CD14-positive monocyte (primary cell): ENCODE measurements at places on chromosomes 2 and 18.

GRCh38 chr2:112646102-112646719 lies 472 bp downstream of the SLC20A1 start:
- no peaks in the 10 kb centered on the region for H3K27me3 ChIP-seq
- H3K4me3 ChIP-seq: peak overlapping the region; percentile 88
- DNase-seq: no peak
- peak overlapping the region; percentile 90 for H3K27ac ChIP-seq
- peaks cover 42% of the 10 kb centered on the region for H3K36me3 ChIP-seq

DNA sequence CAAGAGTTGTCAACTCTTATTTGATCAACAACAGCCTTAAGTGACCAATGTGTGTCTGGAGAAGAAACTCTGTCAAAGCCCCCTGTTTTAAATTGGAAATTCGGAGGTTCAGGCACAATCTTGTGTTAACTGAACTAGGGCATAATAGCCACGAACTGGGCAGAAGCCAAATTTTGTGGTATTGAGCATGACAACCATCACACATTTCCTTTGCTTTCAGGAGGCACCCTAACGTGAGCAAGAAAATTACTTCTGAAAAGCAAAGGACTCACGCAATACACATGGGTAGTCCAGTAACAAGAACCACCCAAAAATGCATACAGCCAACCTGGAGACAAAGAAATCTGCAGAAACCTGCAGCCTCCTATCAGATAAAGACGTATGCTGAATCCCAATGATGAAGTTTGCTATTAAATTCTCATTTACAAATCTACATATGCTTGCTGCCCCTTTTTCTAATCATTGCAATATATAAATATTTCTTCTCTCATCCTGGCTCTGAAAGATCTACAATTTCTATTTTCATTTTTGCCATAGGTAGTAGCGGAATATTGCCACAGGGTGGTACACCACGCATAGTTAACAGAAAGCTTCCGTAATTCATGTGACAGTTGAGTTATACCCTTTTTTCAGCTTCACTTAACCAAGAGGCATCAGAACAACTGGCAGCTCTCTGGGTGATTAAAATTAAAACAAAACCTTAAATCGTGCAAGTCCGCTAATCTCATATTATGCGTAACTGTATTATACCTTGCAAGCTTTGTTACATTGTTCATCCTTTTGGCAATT lies 495.8 kb downstream of the NRXN1 start:
- H3K27ac ChIP-seq: no peak overlapping the region
- H3K27me3 ChIP-seq: no peaks in the 10 kb centered on the region
- H3K4me3 ChIP-seq: no peak overlapping the region
- no peak for DNase-seq
- H3K36me3 ChIP-seq: no peaks in the 10 kb centered on the region

GRCh38 chr18:49050452-49050851 lies 99.7 kb upstream of the SMAD7 start:
- H3K4me3 ChIP-seq: no peak overlapping the region
- no peaks in the 10 kb centered on the region for H3K36me3 ChIP-seq
- no peaks in the 10 kb centered on the region for H3K27me3 ChIP-seq
- DNase-seq: no peak
- H3K27ac ChIP-seq: no peak overlapping the region

- no peak for DNase-seq
- H3K27me3 ChIP-seq: no peaks in the 10 kb centered on the region
- peaks cover 16% of the 10 kb centered on the region for H3K4me1 ChIP-seq
- H3K4me3 ChIP-seq: no peak overlapping the region
- H3K27ac ChIP-seq: no peak overlapping the region
- H3K36me3 ChIP-seq: no peaks in the 10 kb centered on the region
Measured at GRCh38 chr2:218172845-218173244, 6.1 kb upstream of the CXCR1 start.

- peak overlapping the region; percentile 83 for H3K27ac ChIP-seq
- no peaks in the 10 kb centered on the region for H3K27me3 ChIP-seq
- no peak overlapping the region for H3K4me3 ChIP-seq
- H3K4me1 ChIP-seq: peaks cover 25% of the 10 kb centered on the region
- peak; percentile 90 for DNase-seq
- no peaks in the 10 kb centered on the region for H3K36me3 ChIP-seq
Measured at GRCh38 chr2:17643031-17643615, 102.6 kb downstream of the VSNL1 start.

DNA sequence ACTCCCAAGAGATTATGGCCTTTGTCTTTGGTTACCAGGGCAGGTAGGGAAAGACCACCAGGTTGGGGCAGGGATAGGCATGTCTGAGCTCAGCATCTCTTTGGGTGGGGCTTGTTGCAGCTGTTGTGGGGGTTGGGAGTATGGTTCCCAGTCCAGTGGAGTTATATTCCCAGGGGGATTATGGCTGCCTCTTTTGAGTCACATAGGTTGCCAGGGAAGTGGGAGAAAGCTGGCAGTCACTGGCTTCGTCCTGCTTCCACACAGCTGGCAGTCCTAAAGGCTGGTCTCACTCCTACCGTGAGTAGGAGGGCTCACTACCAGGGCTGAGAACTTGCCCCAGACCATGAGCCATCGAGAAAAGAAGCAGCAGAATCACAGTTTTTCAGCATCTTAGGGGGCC lies 79.1 kb downstream of the LYPD6 start:
- no peak overlapping the region for H3K27ac ChIP-seq
- no peaks in the 10 kb centered on the region for H3K4me1 ChIP-seq
- no peaks in the 10 kb centered on the region for H3K27me3 ChIP-seq
- DNase-seq: no peak

DNA sequence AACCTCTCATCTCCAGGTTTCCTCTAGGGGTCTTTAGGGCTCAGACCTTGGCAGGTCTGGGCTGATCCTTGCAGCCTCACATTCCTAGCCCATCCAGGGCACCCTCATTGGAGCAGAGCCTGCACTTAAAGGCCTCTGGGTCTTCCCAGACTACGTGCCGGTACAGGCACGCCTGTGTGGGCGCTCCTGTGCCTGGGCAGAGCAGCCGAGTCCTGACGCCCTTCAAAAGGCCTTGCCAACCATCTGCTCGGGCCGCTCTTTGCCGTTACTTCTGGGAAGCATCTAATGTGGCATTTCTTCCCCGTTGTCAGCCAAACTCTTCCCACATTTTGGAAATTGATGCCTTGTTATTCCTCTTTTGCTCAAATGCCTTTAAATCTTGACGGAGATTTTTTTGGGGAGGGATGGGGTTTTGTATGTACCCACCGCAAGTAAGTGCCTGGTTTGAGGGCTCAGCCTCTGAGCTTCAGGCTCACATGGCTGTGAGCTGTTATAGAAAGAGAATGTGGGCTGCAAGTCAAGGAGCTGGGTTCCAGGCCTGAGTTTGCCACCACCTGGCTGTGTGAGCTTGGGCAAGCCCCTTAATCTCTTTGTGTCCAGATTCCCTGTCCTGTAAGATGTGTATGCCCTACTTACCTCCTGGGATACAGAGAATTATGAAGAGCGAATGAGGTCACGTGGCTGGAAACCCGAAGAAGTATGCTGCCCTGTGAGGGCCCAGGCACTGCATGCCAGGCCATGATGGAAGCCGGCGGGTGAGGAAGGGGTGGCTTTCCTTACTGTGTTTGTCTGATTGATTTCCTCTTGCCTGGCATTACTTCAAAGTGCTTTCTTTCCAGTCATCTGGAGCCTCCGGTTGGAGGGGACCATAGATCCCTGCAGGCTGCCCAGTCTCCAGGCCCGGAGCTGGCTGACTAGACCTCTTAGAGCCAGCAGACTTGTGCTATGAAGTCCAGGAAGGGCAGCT lies 20.6 kb downstream of the EHD3 start:
- no peaks in the 10 kb centered on the region for H3K4me1 ChIP-seq
- no peaks in the 10 kb centered on the region for H3K27me3 ChIP-seq
- no peak for DNase-seq
- H3K36me3 ChIP-seq: no peaks in the 10 kb centered on the region
- H3K4me3 ChIP-seq: no peak overlapping the region
- H3K27ac ChIP-seq: no peak overlapping the region

GRCh38 chr2:55441280-55441892 lies 21.7 kb upstream of the CCDC88A start:
- no peaks in the 10 kb centered on the region for H3K27me3 ChIP-seq
- no peak overlapping the region for H3K27ac ChIP-seq
- H3K4me3 ChIP-seq: no peak overlapping the region

GRCh38 chr18:8800445-8800844 lies 95.1 kb downstream of the MTCL1 start:
- no peak for DNase-seq
- no peak overlapping the region for H3K4me3 ChIP-seq
- no peaks in the 10 kb centered on the region for H3K27me3 ChIP-seq
- no peaks in the 10 kb centered on the region for H3K4me1 ChIP-seq
- H3K36me3 ChIP-seq: no peaks in the 10 kb centered on the region
- H3K27ac ChIP-seq: no peak overlapping the region

DNA sequence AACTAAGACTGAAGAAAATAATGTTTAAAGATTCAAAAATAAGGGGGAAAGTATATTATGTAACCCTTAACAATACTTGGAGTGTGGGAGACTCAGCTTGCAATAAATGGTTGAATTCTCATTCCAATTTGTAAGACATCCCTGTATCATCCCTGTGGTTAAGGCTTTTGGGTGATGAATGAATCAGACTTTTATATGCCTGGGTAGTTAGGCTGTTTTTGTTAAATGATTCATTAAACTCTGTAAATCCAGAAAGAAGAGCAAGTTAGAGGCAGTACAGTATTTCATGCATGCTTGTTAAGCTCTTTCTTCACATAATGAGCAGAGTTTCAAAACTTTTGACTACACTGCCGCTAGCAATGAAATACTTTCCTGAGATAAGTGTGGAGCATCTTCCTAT lies 948.8 kb downstream of the SOCS6 start:
- no peak overlapping the region for H3K27ac ChIP-seq
- H3K36me3 ChIP-seq: no peaks in the 10 kb centered on the region
- H3K4me3 ChIP-seq: no peak overlapping the region
- no peak for DNase-seq

- H3K27ac ChIP-seq: no peak overlapping the region
- peaks cover 20% of the 10 kb centered on the region for H3K36me3 ChIP-seq
- no peak overlapping the region for H3K4me3 ChIP-seq
- no peaks in the 10 kb centered on the region for H3K4me1 ChIP-seq
Measured at GRCh38 chr18:74929110-74929509, 279.8 kb downstream of the PTGR3 start.

- H3K27me3 ChIP-seq: no peaks in the 10 kb centered on the region
- H3K36me3 ChIP-seq: no peaks in the 10 kb centered on the region
- no peak overlapping the region for H3K4me3 ChIP-seq
- DNase-seq: no peak
- no peaks in the 10 kb centered on the region for H3K4me1 ChIP-seq
Measured at GRCh38 chr2:108906403-108907077, 82.5 kb downstream of the EDAR start.

- no peaks in the 10 kb centered on the region for H3K36me3 ChIP-seq
- H3K27me3 ChIP-seq: no peaks in the 10 kb centered on the region
- no peak for DNase-seq
- no peak overlapping the region for H3K4me3 ChIP-seq
- no peak overlapping the region for H3K27ac ChIP-seq
- H3K4me1 ChIP-seq: no peaks in the 10 kb centered on the region
Measured at GRCh38 chr2:1915196-1915595, 170.9 kb upstream of the PXDN start.

GRCh38 chr2:85245891-85246290 lies 81.9 kb downstream of the TGOLN2 start:
- no peak for DNase-seq
- H3K4me3 ChIP-seq: no peak overlapping the region
- no peaks in the 10 kb centered on the region for H3K27me3 ChIP-seq
- no peaks in the 10 kb centered on the region for H3K4me1 ChIP-seq
- H3K27ac ChIP-seq: no peak overlapping the region
- no peaks in the 10 kb centered on the region for H3K36me3 ChIP-seq

DNA sequence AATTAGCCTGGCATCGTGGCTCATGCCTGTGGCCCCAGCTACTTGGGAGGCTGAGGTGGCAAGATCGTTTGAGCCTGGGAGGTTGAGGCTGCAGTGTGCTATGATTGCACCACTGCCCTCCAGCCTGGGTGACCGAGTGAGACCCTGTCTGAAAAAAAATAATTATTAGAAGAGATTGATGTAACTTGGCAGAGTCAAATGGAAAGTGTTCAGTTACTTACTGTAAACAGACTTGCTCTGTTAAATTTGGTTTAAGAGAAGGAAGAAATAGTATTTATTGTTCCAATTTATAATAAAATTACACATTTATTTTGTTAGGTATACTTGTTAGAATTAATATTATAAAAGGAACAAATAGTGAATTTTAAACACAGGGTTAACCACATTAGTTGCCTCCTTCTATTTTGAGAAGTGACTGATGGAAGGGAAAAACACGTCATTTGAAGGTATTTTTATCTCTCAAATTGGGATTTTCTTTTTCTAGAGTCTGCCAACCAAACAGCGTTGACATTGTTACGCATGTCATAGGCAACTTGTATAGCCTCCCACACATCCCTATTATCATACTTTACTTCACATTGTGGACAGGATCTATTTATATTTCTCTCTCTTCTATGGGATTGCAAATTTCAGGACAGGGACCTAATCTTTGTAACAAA lies 118.8 kb upstream of the B3GNT2 start:
- H3K27me3 ChIP-seq: no peaks in the 10 kb centered on the region
- DNase-seq: no peak
- no peaks in the 10 kb centered on the region for H3K4me1 ChIP-seq

DNA sequence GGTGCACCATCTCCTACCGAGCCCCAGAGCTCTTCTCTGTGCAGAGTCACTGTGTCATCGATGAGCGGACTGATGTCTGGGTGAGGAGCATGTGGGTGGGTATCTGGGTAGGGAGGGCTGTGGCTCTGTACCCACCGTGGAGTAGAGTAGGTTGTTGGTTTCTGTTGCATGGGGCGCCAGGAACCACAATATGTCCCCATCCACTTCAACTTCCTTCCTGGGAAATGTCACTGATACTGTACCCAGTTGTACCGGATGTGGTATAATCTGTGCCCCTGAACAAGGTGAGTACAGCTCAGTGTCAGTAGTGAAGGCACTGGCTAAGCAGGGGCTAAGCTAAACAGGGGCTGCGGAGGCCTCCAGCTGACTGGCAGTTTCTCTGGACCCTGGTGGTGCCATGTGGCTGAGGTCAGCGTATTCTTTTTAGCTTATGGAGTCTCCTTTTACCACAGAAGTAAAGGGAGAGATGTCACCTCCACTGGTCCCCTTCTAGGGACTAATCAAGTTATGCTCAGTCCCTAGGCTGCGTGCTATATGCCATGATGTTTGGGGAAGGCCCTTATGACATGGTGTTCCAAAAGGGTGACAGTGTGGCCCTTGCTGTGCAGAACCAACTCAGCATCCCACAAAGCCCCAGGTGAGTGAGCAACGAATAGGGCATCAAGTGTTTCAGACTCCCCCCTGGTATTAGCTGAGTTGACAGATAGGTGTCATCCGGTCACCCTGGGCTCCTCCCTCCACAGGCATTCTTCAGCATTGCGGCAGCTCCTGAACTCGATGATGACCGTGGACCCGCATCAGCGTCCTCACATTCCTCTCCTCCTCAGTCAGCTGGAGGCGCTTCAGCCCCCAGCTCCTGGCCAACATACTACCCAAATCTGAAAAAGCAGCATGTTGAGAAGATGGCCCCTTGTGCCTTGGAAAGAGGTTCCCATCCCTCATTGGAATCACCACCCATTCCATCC lies 2.7 kb downstream of the STK16 start:
- H3K4me1 ChIP-seq: peaks cover 93% of the 10 kb centered on the region
- no peaks in the 10 kb centered on the region for H3K27me3 ChIP-seq
- peak; percentile 45 for DNase-seq
- H3K4me3 ChIP-seq: no peak overlapping the region
